ENCODE measurements at places on chromosomes 7 and 10.

- no peak for DNase-seq
Measured at GRCh38 chr7:2628130-2628482, 3.7 kb upstream of the TTYH3 start.

DNA sequence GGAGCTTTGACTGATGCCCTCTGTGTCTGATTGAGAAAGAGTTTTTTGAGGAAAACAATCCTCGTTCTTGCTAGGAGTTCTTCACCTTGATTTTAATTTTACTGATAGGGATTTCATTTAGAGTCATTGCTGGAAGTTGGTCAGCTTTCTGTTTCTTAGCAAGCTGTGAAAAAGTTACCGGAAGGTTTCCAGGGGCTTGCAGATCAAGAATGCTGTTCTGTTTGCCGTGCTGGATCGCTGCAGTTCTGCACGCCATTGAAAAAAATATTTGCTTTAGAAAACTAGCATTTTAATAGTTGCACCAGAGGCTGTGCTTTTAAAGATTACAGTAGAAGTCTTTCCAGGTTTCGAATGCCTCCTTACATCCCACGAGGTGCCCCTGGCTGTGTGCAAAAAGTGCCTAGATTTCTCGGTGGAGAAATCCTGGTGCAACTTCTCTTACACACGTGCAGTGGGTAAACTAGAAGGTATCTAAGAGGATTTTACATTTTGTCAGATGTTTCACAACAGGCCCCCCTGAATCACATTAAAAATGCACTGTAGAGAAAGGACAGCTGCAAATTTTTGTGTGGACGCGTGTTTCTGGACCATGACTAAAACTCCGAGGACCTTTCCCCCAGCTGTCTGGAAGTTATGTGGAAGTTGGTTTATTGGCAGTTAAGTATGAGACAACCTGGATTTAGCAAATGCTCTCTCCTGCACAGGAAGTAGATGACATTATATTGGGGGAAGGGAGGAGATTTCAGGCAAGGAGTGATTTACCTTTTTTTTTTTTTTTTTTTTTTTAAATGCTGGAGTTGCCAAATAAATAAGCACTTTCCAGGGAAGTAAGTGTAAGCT, 5.8 kb downstream of the TCF7L2 start:
- no peak for DNase-seq

DNA sequence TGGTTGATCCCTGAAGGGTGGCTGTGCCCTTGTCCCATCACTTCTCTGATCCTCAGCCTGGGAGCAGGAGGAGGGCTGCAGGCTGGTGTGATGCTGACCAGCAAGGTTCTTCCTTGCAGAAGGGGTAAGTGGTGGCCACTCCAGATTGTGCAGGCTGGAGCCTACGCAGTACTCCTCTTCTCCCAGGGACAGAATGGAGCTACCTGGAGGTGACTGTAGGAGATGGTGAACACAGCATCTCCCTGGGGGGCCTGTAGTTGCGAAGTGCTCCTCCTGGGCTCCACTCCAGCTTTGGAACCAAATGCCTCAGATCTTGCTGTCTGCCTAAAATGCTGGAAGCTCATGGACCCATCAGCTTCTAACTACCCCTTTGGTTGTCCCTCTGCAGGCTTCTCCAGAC, 323.6 kb upstream of the PODXL start:
- no peak for DNase-seq

GRCh38 chr10:119373294-119374102, 166.1 kb downstream of the GRK5 start:
- DNase-seq = no peak

DNA sequence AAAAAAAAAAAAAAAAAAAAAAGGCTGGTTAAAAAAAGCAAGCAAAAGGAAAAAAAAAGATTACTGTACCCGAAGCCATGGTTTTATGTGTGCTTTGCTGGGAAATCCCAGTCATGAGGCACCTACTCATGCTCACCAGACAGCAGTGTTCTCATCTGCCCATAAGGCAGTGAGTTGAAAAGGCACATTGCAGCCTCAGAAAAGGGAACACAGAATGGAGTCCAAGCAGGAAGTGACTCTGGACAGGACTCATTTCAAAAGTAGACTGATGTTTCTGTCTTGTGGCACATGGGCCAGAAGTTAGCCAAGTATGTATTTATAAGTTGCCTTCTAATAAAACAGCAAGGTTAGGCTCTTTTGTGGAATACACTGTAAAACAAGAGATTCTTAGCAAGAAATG, 40.2 kb downstream of the PDSS1 start:
- DNase-seq = peak; percentile 40

- DNase-seq = no peak
Measured at GRCh38 chr7:128891942-128892269, 18.6 kb downstream of the KCP start.

- peak; percentile 24 for DNase-seq
Measured at GRCh38 chr7:70775570-70776156, 356.3 kb upstream of the GALNT17 start.

- DNase-seq = no peak
Measured at GRCh38 chr10:17685233-17685840, 41.4 kb downstream of the STAM start.

- no peak for DNase-seq
Measured at GRCh38 chr10:117449636-117450035, 74.4 kb upstream of the PDZD8 start.

DNA sequence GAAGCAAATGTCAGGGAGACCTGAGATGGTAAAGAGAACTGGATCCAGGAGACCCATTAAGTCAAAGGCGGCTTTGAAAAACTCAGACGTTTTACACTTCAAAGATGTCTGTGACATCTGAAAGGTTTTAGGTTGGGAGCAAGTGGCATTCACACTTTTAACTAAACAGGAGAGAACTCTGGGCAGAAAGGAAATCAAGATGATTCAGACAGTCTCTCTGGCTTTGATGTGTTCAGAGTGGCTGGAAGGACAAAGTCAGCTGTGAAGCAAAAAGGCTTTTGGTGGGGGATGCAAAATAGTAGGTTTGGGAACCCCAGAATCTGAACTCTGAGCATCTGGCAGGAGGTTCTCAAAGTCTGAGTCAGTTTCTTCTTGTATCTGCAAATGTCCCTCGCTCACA, 66.6 kb downstream of the PRKCQ start:
- no peak for DNase-seq

- DNase-seq = no peak
Measured at GRCh38 chr7:82080254-82080927, 310.5 kb upstream of the HGF start.

- DNase-seq = peak; percentile 70
Measured at GRCh38 chr7:70698219-70698832, 433.6 kb upstream of the GALNT17 start.

All from MM.1S (cell line).